ENCODE measurements at places on chromosomes 2 and 18. TPM values are rescaled to one million over a fixed set of nuclear protein-coding genes. Genes with fewer than 3 reads are reported as not detected.

GRCh38 chr2:145484448-145485097 is 964.7 kb upstream of the ZEB2 start:
- DNase-seq, result no peak
- no peaks in the 10 kb centered on the region for H3K27me3 ChIP-seq

GRCh38 chr2:1588978-1589621 is 155.2 kb downstream of the PXDN start:
- no peaks in the 10 kb centered on the region for H3K4me1 ChIP-seq
- no peaks in the 10 kb centered on the region for H3K36me3 ChIP-seq
- no peak for DNase-seq
- H3K27me3 ChIP-seq, result no peaks in the 10 kb centered on the region

DNA sequence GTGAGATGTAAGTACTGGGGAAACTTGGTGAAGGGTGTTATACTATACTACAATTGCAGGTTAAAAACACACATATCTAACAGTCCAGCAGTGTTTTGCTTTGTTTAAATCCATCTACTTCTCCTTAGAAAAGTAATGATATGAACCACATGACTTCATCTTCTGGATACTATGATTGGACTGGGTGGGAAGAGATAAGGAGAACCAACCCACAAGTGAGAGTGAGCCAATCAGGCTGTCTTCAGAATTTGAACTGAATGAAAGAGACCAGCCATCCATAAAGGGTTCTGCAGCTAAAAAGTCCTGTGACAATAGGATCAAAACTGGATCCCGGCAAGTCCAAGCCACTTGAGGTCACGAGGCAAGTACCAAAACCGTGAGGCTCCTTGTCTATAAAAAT is 46.6 kb downstream of the KANSL3 start:
- H3K27me3 ChIP-seq, result no peaks in the 10 kb centered on the region
- H3K4me3 ChIP-seq, result no peak overlapping the region
- peaks cover 25% of the 10 kb centered on the region for H3K4me1 ChIP-seq
- no peak for DNase-seq

DNA sequence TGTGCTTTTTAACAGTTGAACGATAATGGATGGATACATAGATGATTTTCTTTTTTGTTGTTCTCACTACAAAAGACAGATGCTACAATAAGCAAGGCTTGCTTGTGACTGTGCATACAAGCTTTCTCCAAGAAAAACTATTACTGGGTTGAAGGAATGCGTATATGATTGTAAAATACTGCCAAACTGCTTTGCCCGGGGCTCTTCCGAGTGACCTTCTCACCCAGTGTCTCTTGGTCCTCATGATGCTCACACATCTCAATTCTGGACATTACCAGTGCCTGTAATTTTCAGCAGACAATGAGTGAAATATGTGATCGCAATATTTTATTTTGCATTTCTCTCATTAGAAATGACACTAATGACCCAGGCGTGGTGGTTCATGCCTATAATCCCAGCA is 35.9 kb downstream of the INPP5D start:
- H3K4me1 ChIP-seq, result peaks cover 50% of the 10 kb centered on the region
- DNase-seq, result no peak
- H3K27me3 ChIP-seq, result no peaks in the 10 kb centered on the region
- no peak overlapping the region for H3K27ac ChIP-seq

GRCh38 chr2:84996909-84997308 is 25.9 kb downstream of the KCMF1 start:
- H3K4me1 ChIP-seq, result peaks cover 43% of the 10 kb centered on the region
- H3K4me3 ChIP-seq, result no peak overlapping the region
- no peaks in the 10 kb centered on the region for H3K27me3 ChIP-seq

GRCh38 chr2:63698786-63699548 is 110.2 kb downstream of the MDH1 start:
- H3K27me3 ChIP-seq, result no peaks in the 10 kb centered on the region
- DNase-seq, result no peak
- H3K27ac ChIP-seq, result no peak overlapping the region
- H3K36me3 ChIP-seq, result no peaks in the 10 kb centered on the region

- H3K4me1 ChIP-seq, result no peaks in the 10 kb centered on the region
- H3K4me3 ChIP-seq, result no peak overlapping the region
- no peak overlapping the region for H3K27ac ChIP-seq
- H3K36me3 ChIP-seq, result no peaks in the 10 kb centered on the region
Observed at GRCh38 chr2:33457556-33458247, 18.7 kb upstream of the RASGRP3 start.

- H3K4me3 ChIP-seq, result no peak overlapping the region
- DNase-seq, result peak; percentile 80
- H3K27ac ChIP-seq, result peak overlapping the region; percentile 15
- H3K4me1 ChIP-seq, result peaks cover 20% of the 10 kb centered on the region
- H3K36me3 ChIP-seq, result no peaks in the 10 kb centered on the region
Observed at GRCh38 chr2:230984393-230985220, 11.3 kb upstream of the SPATA3 start.

GRCh38 chr18:62838475-62839098 is 123.2 kb downstream of the PHLPP1 start:
- no peak overlapping the region for H3K4me3 ChIP-seq
- H3K36me3 ChIP-seq, result no peaks in the 10 kb centered on the region
- H3K4me1 ChIP-seq, result no peaks in the 10 kb centered on the region
- H3K27ac ChIP-seq, result no peak overlapping the region
- no peak for DNase-seq

- no peak overlapping the region for H3K4me3 ChIP-seq
- DNase-seq, result no peak
- H3K27ac ChIP-seq, result no peak overlapping the region
- no peaks in the 10 kb centered on the region for H3K4me1 ChIP-seq
- H3K36me3 ChIP-seq, result no peaks in the 10 kb centered on the region
Observed at GRCh38 chr2:66576311-66576560, 141.3 kb downstream of the MEIS1 start.

- DNase-seq, result no peak
- H3K4me1 ChIP-seq, result no peaks in the 10 kb centered on the region
- H3K36me3 ChIP-seq, result no peaks in the 10 kb centered on the region
- H3K27me3 ChIP-seq, result no peaks in the 10 kb centered on the region
- no peak overlapping the region for H3K27ac ChIP-seq
Observed at GRCh38 chr2:169136885-169137534, 67.6 kb downstream of the DHRS9 start.

GRCh38 chr2:75491129-75491753 is 69.5 kb downstream of the EVA1A start:
- no peaks in the 10 kb centered on the region for H3K4me1 ChIP-seq

DNA sequence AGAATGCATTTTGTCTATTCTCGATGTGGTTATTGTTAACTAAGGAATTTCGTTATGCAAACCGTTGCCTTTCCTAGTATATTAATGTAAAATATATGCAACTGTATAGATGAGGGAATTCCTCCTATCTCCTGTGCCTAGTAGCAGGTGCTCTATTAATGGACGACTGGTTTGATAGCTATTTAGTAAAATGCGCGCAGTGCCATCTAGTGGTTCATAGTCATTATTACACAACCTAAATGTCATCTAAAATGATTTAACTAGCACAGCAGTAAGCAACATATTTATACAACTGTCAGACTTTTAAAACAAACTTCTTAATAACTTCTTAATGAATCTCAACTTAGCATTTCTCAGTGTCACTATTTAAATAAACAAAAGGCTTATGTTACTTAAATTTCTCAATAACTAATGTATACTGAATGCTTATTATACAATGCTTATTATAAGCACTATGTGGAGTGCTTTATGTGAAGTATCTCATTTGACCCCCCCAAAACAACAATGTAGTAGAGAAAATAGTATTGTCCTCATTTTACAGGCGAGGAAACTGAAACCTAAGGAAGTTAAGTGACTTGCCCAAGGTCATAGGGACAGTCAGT is 77.9 kb downstream of the DTNA start:
- no peaks in the 10 kb centered on the region for H3K36me3 ChIP-seq
- H3K4me3 ChIP-seq, result no peak overlapping the region
- peak; percentile 26 for DNase-seq
- no peaks in the 10 kb centered on the region for H3K4me1 ChIP-seq

- H3K27ac ChIP-seq, result no peak within 1 kb of the TSS
- no peaks in the 10 kb centered on the region for H3K36me3 ChIP-seq
- H3K4me3 ChIP-seq, result no peak within 1 kb of the TSS
- no peaks in the 10 kb centered on the region for H3K4me1 ChIP-seq
Observed at GRCh38 chr2:227617316-227618230, at the start of gene SCYGR4. TSS of gene SCYGR4 (plus strand) at chr2:227617498. CDS start at chr2:227617498, 0 bp downstream.

DNA sequence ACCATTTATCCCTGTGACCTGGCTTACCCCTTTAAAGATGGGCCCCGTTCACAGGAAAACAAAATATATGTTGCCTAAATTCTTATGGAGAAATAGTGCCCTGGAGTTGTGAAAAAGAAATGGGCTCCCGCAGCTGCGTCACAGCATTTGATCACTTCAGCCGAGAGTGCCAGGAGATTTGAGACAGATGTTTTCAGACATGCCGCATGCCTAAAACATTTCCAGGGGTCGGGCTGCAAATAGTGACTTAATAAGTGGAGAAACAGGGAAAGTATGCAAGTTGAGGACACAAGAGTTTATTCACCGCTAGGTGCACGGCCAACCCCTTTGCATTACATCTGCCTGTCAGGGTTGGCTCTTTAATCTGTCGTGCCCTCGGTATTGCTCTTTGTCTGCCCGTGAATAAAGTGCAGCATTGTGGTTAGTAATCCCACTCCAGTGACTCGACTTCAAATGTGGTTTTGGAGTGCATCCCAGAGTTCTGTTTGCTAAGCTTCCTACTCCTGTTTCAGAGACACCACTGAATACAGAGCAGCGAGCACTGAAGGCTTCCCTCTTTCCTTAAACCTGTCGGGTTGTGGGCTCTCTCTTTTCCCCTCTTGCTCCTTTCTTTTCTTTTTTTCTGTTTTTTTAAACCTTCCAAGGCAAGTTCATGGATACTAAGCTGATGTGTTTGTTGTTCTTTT is 187.5 kb downstream of the LTBP1 start:
- H3K27ac ChIP-seq, result no peak overlapping the region
- no peaks in the 10 kb centered on the region for H3K27me3 ChIP-seq
- no peak overlapping the region for H3K4me3 ChIP-seq
- no peak for DNase-seq
- H3K36me3 ChIP-seq, result no peaks in the 10 kb centered on the region
- H3K4me1 ChIP-seq, result no peaks in the 10 kb centered on the region

- DNase-seq, result no peak
- no peaks in the 10 kb centered on the region for H3K36me3 ChIP-seq
- peaks cover 21% of the 10 kb centered on the region for H3K27me3 ChIP-seq
Observed at GRCh38 chr2:29920631-29921559, 491 bp downstream of the ALK start.

- H3K4me3 ChIP-seq, result no peak overlapping the region
- H3K27ac ChIP-seq, result no peak overlapping the region
- H3K36me3 ChIP-seq, result peaks cover 5% of the 10 kb centered on the region
- no peak for DNase-seq
Observed at GRCh38 chr2:108640731-108641130, 78.6 kb upstream of the RANBP2 start.

DNA sequence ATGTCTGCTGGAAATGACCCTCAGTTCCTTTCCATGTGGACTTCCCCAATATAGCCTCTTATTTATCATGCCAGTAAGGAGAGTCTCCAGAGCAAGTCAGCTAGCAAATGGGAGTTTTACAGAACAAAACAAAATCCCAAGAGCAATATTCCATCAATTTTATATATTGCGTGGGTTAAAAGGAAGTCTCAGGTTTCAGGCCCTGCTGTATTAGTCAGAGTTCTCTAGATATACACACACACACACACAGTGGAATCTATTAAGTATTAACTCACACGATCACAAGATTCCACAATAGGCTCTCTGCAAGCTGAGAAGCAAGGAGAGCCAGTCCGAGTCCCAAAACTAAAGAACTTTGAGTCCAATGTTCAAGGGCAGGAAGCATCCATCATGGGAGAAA is 102.8 kb upstream of the MAP2 start:
- no peak overlapping the region for H3K27ac ChIP-seq
- H3K36me3 ChIP-seq, result no peaks in the 10 kb centered on the region
- no peaks in the 10 kb centered on the region for H3K4me1 ChIP-seq
- no peaks in the 10 kb centered on the region for H3K27me3 ChIP-seq
- no peak for DNase-seq
- no peak overlapping the region for H3K4me3 ChIP-seq

COL3A1 gene
- not detected for total RNA-seq

RAB31 gene
- total RNA-seq, result 5.8 TPM

ANKRD30BL gene
- total RNA-seq, result not detected

UGT1A5 gene
- not detected for total RNA-seq

ATP6V1C2 gene
- not detected for total RNA-seq

EML6 gene
- total RNA-seq, result 0.59 TPM

RNF152 gene
- 0.39 TPM for total RNA-seq

IL36G gene
- not detected for total RNA-seq

RPL37A gene
- total RNA-seq, result 2,531 TPM

ANKRD30B gene
- total RNA-seq, result not detected

ASIC4 gene
- total RNA-seq, result 0.12 TPM

ERMN gene
- total RNA-seq, result 13.0 TPM

UNC80 gene
- total RNA-seq, result not detected

FN1 gene
- total RNA-seq, result 0.72 TPM
